ENCODE measurements at places on chromosomes 2 and 18.
A peak's percentile ranks its signal among the peaks of the same experiment; 100 is the strongest.

DNA sequence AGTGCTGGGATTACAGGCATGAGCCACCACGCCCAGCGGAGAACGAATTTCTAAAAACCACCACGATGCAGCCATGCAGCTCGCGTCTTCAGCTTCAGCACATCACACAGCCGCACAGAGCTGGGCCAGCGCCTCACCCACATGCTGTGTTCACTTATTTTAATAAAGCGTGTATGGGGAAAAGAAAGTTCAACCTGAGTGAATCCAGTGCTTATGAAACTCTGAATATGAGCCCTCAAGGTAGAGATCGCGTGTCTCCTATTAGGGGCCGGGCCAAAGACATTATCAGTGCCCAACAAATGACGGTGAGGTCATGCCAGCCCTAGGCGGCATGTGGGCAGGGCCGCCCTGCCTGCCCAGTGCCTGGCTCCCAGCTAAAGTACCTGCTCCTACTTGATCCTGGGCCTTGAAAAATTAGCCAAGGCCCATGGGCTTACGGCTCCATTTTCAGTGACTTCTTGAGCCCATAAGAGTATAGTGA is 44.3 kb downstream of the SPRED2 start:
- no peak for DNase-seq

GRCh38 chr2:141522702-141523101 is 608.1 kb downstream of the LRP1B start:
- DNase-seq, result no peak

GRCh38 chr18:6561420-6561861 is 146.7 kb upstream of the L3MBTL4 start:
- peak; percentile 79 for DNase-seq

- DNase-seq, result no peak
These were observed 559.3 kb upstream of the ID2 start for GRCh38 chr2:8122520-8122919.

DNA sequence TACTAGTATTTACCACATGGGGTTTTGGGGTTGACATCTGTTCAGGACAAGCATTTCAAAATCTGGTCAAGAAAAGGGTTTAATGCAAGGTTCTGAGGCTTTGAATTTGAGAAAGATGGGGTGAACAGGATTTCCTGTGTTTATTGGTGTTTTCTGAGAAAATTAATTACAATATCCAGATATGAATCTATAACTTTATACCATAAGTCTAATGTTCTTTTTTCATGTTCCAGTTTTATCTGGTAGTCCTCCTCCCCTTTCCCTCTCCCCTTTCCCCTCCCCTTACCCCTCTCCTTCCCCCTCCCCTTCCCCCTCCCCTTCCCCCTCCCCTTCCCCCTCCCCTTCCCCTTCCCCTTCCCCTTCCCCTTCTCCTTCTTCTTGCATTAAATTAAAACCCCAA is 1518.2 kb upstream of the TMEFF2 start:
- no peak for DNase-seq

- no peak for DNase-seq
These were observed 310.2 kb upstream of the ID2 start for GRCh38 chr2:8371653-8372052.

DNA sequence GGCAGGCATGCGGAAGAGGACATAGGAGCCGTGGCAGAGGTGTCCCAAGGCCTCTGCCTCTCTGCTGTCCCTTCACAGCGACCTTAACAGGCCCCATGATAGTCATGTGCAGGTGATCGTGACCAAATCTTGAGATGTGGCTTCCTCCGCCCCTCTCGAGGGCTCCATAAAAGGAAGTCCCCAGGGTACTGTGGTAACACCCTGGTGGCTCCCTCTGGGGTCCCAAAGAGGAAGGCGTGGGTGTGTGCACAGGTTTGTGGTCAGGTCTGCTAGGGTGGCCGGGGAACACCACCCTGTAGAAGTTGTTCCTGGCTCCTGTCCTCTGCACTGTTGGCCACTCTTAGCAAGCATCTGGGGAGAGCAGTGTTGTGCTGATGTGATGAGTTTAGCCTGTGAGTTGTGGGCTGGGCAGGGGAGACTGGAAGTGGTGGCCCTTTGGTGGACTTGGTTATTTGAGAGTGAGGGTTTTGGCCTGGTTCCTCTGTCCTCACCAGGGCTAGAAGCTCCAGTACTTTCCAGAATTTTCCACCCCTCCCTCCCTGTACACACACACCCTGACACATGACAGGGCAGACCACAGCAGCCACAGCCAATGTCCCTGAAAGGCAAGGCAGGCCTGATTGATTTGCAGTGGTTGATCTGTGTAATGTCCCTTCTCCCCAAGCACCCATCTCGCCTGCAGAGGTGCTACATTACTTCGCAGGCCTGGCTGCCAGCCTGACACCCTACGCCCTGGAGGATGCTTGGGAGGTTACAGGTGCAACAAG is 68.9 kb upstream of the BOD1L2 start:
- no peak for DNase-seq

GRCh38 chr2:162917626-162918025 is 79.1 kb upstream of the KCNH7 start:
- DNase-seq, result no peak

DNA sequence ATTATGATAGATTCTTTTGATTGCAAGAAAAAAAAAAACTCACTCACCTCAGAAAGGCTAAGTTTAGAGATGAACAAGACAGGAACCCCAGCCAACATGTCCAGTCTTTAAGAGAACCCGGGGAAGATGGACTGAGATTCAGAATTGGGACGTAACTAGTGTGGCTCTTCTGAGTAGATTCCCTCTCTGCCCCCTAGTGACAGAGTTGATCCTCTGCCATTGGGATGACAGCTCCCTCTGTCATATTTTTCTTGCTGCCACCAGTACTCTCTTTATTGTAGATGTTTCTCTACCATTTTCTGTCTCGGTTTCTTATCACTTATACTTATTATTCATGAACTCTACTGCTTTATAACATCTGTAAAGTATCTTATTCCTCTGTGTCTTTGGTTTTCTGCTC is 77.7 kb downstream of the GULP1 start:
- DNase-seq, result no peak

DNA sequence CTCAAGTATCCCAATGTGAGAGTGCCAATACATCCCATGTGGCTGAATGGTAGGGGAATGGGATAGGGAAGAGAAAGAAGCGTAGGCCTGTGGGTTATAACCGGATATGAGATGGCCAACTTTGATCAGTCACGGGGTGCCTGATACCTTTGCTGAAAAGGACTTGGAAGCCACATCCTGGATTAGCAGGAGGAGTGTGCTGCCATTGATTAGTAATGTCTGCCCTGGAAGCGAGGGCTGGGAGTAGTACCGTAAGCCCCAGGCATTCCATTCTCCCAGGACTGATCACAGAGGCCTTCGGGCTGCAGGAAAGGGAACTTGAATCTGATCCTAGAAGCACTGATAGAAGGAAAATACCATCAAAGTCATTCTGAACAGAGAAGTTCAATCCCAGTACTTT is 218.5 kb downstream of the TFCP2L1 start:
- DNase-seq, result no peak

GRCh38 chr18:35387152-35387571 is 10.0 kb upstream of the ZNF396 start:
- no peak for DNase-seq

GRCh38 chr2:145096582-145096981 is 576.7 kb upstream of the ZEB2 start:
- no peak for DNase-seq

GRCh38 chr18:54828281-54828881 is at the start of gene RAB27B:
RAB27B (plus strand) TSS chr18:54828477; CDS start chr18:54877586, 49,109 bp downstream.
- peak; percentile 68 for DNase-seq

- DNase-seq, result no peak
These were observed 34.4 kb upstream of the BZW1 start for GRCh38 chr2:200777275-200777674.

DNA sequence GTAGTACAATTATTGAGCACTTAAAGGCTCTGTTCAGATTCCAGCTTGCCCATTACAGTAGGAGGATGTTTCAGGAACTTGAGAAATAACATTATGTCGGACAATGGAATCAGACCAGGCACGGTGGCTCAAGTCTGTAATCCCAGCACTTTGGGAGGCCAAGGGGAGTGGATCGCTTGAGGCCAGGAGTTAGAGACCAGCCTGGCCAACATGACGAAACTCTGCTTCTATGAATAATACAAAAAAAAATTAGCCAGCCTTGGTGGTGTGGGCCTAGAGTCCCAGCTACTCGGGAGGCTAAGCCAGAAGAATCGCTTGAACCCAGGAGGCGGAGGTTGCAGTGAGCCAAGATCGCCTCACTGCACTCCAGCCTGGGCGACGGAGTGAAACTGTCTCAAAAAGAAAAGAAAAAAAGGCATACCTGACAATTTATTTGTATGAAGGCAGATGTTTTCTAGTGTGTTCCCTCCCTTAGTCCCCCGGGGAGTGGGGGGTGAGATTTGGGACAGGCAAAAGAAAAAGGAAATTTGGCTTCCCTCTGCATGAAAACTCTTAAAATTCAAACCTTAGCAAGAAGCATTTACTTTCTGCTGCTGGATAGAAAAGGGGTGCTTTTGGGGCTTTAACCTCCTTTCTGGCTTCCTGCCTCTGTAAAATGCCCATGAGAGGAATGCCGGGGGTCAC is 13.7 kb upstream of the ZNF532 start:
- DNase-seq, result peak; percentile 67

DNA sequence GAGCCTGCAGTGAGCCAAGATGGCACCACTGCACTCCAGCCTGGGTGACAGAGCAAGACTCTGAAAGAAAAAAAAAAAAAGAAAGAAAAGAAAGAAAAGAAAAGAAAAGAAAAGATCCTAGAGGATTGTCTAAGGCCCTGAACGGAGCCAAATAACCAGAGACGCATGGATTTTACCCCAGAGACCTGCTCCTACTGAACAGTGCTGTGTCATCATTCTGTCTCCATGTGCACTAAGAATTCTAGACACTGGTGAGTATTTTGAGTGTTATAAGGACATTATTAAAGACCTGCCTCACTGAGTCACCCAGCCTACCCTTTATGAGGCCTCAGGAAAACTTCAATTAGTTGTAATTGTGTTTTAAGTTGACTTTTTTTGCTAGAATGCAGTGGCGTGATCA is 61.9 kb upstream of the RIOK3 start:
- no peak for DNase-seq

DNA sequence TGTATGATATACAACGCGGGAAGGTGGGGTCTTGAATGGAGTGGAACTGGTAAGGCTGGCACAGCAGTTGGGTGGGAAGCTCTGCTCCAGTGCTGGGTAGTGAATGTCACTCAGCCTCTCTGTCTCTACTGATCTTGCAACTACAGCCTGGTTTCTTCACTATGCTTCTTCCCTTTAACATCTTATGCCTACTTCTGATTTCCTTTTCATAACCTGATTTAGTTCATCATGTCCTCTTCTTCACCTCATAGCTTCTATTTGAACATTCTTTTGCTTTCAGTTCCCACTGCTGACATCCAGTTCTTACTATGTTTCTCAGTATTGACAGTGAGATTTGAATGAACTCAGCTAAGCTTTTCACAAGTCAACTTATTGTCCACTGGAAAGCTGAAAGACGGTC is 286.2 kb downstream of the ARL6IP6 start:
- DNase-seq, result no peak

GRCh38 chr2:195818526-195818925 is 161.5 kb downstream of the SLC39A10 start:
- no peak for DNase-seq

DNA sequence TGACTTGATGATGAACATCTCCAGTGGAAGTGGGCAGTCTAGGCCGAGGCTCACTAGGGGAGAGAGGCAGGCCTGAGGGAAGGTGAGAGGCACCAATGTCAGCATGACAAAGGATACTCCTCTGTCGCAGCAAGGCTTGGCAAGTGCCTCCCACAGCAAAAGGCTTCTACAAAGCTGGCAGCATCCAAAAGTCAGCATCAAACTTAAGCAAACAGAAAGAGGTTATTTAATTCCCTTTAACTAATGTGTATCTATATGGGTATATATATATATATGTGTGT is 41.6 kb downstream of the NIFK start:
- peak; percentile 30 for DNase-seq

DNA sequence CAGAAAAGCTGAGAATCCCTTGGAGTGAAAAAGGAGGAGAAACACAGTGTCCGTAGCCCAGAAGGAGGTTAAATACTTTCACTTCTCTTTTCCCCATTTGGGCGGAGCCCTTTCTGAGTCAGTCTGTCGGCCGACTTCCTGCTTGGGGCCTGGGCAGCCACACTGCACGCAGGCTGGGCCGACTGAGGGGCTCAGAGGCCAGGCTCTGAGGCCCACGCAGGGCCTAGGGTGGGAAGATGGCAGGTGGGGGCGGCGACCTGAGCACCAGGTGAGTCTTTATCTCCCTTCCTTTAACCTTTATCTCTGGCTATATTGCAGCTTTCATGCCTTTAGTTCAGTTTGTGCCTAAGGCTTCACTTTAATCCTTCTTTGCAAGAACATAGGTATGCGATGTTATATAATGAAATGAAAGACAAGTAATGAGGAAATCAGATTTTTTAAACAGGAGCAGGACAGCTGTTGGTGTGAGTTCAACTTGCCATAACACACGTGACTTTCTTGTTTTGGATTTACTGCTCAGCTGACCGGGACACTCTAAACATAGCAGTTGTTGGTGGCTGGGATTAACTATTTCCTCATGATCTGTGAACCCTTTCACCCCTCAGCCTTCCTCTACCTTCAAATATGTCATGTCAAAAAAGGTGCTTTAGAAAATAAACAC is at the start of gene SP100:
Gene SP100 (plus strand): TSS at position 141 of the 661 bp plus-strand sequence. CDS start 96 bp downstream, at position 237.
- peak; percentile 87 for DNase-seq

GRCh38 chr2:170481201-170481600 is 233.9 kb upstream of the SP5 start:
- DNase-seq, result no peak

- no peak for DNase-seq
These were observed 246.1 kb downstream of the FSIP2 start for GRCh38 chr2:185984670-185985069.

DNA sequence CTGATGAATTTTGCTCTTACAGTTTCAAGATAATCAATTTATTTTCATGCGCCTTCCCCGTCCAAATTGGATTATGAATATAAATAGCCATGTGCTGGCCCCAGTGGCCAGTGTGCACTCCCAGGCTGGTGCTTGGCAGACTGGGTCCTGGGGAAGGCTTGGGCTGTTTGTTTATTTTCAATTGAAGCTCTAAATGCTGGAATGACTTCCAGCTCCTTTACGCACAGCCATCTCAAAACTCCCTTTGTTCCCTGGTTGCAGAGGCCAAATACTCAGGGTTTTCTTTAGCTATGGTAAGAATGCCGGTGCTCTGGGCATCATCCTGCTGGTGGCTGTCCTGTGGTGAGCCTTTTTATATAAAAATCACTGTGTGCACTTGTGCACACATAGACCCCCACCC is 131.5 kb downstream of the PRKCE start:
- DNase-seq, result no peak

- DNase-seq, result no peak
These were observed 25.4 kb downstream of the HPCAL1 start for GRCh38 chr2:10327896-10328669.

DNA sequence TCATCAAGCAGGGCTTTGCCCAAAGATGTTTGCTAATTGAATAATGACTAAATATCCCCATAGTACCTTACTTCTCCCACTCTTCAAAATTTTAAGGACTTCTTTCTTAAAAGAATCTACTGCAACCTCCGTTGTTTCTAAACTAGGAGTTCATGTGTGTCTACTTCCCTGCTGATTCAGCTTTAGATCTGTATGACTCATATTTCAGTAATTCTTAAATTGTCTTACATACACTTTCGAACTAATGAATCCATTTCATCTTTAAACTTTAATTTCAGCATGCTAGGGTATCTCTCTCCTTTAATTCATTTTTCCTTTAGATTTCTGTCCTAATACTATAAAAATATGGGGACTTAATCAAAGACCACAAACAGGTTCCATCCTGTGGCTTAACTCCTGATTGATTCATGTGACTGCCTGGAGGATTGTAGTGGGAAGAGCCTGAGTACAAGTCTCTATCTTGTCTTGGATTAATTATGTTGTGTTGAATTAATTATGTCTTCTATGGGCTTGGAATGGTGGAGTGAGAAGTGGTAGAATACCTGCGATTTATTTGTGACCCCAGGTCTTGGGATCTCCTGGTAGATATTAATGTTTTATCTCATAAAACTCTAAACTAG is 24.9 kb upstream of the COL5A2 start:
- no peak for DNase-seq

All from right atrium auricular region (tissue), 2 donors.